NCI-H82 (cell line): ENCODE measurements at places on chromosomes 1 and 21.

DNA sequence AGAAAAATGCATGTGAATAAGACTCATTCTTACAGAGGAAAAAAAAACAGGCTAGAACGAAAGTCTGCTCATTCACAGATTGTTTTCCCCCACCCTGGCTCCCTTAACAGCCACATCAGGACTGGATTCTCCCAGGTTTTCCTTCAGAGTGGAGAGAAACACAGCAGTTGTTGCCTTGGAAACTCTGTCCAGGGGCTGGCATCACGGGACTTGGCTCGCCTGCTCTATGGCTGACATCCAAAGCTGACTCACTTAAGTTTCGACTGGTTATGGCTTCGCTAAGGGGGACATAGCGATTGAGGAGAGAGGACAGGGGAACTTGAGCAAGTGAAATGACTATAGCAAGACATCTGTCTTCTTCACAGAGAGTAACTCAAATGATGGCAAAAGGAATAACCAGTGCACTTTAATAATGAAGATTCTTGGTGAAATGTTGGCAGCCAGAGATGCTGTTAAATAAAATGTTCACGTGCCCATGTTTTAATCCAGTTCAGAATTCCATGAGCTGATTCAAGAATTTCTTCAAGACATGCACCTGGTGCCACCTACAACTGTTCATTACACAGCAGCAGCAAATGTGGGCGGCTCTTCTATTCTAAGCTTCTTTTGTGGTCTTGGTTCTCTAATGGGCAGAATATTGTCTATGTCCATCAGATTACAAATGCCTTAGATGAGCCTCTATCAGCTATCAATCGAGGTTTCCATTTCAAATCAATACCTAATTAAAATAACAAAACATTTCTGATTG, 21.8 kb downstream of the MIS18A start:
- no peak for DNase-seq

DNA sequence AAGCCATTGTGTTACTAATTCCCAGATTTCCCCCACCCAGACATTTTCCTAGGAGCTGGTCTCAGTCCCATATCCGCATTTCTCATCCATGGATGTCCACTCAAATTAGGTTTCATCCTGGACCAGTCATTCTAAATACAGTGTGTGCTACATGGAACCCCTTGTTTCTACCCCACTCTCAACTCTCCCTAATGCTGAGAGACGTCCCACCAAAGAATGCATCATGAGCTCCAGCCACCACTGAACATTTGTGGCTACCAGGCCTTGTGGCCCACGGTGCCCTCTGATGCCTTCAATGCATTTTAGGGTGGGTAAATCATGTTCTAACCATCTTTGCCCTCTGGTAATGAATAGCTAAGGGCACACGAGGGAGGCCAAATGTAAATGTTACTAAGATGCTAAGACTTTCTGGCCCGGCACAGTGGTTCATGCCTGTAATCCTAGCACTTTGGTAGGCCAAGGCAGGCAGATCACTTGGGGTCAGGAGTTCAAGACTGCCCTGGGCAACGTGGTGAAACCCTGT, 13.3 kb upstream of the RAB42 start:
- no peak for DNase-seq

DNA sequence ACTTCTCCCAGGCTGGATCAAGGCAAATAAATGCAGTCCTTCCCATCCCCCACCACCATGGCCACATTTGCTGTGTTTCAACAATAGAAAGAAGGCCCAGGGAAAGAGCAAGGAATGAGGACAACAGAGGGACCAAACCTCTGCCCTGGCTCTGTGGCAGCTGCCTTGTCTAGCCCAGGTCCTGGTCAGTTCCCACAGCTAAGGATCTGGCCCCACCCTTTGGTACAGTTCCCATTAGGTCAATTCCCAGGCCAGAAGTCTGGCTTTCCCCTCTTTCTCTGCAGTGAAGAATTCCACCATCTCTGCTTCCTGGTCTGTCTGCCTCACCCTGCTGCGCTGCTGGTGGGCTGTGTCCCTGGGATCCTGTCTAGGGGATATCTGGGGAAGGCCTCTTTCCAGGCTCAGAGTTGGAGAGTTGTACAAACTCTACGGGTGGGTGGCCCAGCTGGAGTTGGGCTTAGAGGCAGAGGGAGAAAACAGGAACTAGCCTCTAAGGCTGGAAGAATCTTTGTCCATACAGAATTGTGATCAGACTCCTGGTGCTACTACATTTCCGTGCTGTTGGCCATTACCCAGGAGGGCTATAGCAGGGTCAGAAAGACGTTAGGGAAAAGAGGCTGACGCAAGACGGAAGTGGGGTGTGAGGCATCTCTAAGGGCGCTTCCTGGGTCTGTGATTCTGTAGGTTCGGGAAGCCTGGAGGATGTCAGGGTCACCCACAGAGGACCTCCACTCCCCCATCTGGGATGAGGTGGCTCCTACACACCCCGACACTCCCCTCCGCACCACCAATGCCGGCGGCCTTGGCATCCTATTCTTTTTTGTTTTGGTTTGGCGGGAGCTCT, 953 bp upstream of the NDUFS2 start:
- peak; percentile 32 for DNase-seq

- no peak for DNase-seq
These were observed 113.8 kb downstream of the RHOU start for GRCh38 chr1:228849011-228849541.

GRCh38 chr21:42234464-42235241, 15.7 kb downstream of the ABCG1 start:
- DNase-seq: peak; percentile 85

DNA sequence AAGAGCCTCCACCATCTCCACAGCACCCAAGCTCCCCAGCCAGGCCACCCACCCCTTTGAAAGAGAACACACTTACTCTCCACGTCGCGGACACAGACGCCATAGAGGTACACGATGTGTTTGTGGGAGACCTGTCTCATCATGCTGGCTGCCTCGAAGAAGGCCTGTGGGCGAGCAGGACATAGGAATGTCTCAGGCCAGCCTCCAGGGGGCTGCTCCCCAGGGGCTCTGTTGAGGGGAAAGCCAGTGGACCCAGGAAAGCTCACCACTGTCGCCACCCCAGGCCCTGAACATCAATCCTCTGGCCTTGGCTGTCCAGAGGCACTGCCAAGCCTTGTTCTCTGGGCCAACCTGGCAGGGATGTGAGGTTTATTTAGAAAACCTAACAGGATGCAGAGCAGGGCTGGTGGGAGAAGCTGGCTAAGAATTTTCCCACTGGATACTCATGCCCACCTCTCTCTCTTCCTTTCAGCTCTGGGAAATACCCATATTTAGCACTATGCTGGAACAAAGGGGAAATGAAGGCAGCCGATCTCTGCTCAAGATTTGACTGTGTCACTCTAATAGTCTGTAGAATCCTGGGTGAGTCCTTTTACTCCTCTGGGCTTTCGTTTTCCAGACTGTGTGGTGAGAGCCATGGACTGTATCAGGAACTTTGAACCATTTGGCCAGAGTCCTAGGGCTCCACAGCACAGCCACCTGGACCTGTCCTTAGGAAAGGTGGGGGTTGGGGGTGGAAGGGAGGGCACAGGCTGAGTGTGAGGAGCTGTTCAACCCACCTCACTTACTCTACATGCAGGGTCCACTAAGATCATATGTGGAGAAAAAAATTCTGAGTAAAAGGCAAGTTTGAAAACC, 101.9 kb downstream of the RAVER2 start:
- DNase-seq: no peak

DNA sequence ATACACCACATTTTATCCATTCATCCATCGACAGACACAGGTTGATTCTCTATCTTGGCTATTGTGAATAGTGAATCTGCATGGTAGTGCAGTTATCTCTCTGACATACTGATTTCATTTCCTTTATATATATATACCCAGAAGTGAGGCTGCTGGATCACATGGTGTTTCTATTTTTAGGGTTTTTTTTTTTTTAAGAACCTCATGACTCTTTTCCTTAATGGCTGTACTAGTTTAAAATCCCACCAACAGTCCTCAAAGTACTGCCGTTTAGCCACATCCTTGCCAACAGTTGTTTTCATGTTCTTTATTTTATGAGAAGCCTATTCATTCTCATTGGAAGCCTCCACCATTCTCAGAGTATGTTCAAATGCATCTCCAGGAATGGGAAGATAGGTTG, 258.7 kb upstream of the SNX7 start:
- DNase-seq: no peak

DNA sequence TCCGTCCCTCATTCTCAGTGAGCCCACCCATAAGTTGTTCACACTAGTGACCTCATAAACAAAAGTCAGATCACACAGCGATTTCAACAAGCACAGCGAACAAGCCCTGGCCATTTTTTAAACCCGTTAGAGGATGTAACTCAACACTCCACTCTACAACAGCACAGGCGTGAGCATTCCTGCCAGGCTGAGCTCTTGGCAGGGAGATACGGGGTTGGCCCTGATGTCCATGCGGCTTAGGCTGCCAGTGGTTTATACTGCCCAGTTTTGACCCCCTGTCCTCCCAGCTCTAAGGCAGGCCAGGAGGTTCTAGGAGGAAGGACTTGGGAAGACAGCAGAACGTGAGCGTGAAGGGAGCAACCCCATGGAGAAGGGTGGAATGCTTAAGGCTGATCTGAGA, 35.0 kb downstream of the PARP1 start:
- DNase-seq: no peak

GRCh38 chr1:102842606-102843005, 265.7 kb downstream of the COL11A1 start:
- DNase-seq: no peak

- DNase-seq: no peak
These were observed 81.0 kb downstream of the RPS6KC1 start for GRCh38 chr1:213131851-213132655.

- no peak for DNase-seq
These were observed 584.1 kb downstream of the PTPRU start for GRCh38 chr1:29820401-29820800.

DNA sequence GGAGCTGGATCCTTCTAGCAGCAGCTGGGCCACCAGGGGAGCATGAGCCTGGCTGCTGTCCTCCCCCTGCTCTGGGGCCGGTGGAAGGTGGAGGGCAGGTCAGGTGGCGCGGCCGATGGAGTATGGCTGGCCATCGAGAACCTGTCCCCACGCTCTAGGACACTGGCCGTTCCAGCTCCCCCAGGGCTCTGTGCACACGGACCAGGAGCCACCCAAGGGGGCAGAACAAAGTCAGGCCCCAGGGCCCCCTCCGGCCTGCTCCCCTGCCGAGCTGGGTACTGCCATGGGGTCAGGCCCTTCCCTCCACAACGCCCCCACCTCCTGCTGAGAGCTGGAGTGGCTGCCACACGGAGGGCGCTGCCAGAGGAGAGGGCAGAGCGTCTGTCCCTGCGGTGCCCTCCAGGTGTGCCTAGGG, 4.5 kb upstream of the PLCH2 start:
- DNase-seq: peak; percentile 40

DNA sequence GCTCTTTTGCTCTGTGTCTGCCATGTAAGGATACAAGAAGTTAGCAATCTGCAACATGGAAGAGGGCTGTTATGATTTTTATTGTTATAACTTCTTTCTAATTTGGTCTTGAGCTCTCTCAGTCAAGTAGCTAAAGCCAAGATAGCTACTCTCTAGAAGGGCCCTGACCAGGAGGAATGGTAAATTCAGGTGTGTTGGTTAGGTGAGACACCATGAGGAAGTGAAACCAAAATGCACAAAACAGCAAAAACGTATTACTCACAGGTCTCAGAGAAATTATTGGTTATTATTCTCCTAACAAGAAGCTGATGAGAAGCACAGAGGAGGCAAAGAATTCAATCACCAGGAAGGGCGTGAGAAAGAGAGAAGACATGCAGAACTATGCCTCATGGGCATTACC, 51.8 kb upstream of the INSL5 start:
- DNase-seq: no peak

GRCh38 chr1:92975551-92976232, 14.4 kb upstream of the DIPK1A start:
- no peak for DNase-seq

- no peak for DNase-seq
These were observed 35.3 kb downstream of the SLC19A1 start for GRCh38 chr21:45506836-45507522.

DNA sequence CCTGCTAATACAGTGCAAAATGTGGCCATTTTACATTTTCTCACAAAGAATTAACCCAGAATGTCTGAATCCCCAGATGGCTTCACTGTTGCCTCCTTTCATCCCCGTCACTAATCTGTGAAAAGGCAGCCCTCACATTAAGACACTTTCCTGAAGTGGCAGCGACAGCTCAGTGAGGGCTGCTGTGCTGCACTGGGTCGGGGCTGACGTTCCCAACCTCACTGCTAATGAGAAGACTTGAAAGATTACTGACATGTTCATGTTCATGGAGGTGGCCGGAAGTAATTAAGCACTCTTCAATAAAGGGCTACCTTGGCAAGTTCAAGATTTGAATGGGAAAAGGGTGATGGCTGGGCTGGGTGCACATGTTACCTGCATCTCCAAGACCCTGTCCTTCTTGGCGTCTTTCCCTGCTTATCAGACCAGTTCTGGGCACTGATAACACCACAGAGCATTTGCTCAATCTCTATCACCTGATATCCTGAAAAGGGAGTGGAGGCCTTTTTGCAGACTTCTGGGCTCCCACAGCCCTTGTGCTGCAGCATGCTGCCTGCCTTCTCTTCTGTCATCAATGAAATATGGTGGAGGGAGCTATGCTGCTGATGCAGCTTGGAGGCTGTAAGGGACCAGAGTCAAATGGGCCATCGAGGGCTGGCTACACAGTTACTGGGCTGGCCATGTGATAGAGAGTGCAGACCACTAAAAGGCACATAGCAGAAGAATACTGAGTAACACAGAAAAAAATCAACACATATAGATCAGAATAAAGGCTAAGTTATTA, 383.5 kb downstream of the PCP4 start:
- DNase-seq: no peak

GRCh38 chr1:30810416-30811080, 53.0 kb upstream of the LAPTM5 start:
- no peak for DNase-seq

- DNase-seq: no peak
These were observed 44.1 kb downstream of the UCK2 start for GRCh38 chr1:165871311-165872067.

DNA sequence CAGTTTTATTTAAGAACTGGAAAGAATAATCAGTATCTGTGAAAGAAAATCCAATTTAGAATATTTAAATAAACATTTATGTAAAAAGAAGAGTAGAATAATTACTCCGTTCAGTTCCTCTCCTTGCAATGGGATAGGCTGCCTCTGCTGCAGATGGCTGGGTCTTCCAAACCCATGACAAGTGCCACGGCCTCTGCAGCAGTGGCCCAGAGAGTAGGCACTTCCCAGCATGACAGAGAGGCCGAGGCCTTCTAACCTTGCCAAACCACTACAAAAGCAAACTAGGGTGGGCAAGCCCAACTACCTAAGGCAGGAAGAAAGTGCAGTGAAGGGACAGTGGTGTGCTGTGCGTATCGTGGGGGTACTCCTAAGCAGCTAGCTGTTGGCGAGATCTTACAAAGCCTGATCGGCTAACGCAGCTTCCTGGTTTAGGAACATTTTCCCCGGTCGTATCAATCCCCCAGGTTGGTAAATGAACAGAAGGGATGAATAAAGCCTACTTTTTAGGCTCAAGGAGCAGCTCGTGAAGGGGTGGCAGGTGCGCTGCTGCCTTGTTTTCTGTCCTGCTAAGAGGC, 14.5 kb downstream of the ICMT start:
- no peak for DNase-seq

DNA sequence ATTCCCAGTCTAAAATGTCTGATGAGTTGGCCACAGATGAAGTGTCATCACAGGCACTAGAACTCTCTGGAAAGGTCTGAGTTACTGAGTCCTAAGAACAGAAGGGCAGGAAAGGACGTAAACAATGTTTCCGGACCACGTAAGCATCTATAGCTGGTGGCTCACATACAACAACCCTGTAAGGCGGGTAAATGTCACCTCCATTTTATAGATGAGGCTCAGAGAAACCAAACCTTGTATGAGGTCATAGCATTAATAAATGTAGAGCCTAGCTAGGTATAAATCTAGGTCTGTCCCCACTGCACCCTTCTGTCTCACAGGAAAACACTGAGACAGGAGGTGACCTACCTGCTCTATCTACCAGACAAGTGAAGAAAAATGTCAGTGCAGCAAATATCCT, 86.6 kb downstream of the CSMD2 start:
- DNase-seq: no peak
